Activated naive CD4-positive, alpha-beta T cell treated with anti-CD3 and anti-CD28 coated beads, Interleukin-2, amount 50 U/mL, for 72 hours (primary cell): ENCODE measurements at places on chromosomes 1 and 21.

DNA sequence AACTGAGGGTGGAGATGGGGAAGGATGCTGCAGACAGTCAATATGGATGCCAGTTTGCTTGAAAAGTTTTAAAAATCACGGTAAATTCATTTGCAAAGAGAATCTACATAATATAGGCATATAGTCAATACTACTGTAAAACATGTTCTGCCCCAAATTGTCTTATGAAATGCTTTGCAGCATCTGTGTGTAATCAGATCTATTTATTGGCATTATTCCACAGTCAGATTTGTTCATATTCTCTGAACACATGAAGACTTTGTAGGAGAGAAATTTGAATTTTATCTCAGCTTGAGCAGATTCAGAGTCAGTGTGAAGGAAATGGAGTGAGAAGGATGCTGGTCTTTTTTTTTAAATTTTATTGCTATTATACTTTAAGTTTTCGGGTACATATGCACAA, 88.5 kb downstream of the PLPPR4 start:
- DNase-seq = no peak

DNA sequence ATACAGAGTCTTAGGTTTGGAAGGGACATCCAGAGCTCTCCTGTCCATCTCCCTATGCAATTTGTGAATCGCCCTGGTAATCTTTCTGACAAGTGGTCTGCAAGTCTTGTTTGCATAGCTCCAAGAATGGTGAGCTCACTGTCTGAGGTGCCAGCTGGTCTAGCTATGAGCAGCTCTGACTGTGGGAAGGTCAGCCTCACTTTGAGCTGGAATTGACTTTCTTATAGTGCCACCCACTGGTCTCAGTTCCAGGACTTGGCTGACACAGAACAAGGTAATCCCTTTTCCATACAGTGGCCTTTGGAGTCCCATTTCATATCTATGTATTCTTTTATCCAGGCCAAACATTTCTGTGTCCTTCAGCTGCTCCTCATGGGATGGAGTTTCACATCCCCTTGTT, 95.6 kb upstream of the C8B start:
- no peak for DNase-seq

DNA sequence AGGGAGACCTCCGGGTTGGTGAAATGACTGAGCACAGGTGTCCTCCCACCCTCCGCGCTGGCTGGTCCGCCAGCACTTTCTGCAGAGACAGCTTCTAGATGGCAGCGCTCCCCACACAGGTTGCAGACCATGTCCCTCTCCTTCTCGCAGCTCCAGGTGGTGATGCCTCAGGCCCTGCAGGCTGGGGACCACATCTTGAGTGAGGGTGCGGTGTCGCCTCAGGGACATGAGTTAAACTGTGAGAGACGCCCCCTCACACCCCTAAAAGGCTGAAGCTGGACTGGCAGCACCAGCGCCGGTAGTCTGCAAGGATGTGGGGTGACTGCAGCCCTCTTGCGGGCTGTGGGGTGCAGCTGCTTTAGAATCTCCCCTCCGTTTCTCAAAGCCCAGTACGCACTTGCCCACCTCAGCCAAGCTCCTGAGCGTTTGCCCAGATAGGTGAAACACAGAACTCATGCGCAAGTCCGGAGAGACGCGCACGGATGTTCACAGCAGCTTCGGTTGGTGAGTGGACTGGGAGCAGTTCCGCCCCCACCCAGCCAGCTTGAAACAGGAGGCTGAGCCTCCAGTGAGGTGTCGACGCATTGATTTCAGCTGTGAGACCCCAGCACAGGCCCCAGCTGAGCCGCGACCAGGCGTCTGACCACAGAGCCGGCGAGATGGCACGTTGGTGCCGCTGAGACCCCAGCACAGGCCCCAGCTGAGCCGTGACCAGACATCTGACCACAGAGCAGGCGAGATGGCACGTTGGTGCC, 28.6 kb downstream of the COL6A1 start:
- no peak for DNase-seq

DNA sequence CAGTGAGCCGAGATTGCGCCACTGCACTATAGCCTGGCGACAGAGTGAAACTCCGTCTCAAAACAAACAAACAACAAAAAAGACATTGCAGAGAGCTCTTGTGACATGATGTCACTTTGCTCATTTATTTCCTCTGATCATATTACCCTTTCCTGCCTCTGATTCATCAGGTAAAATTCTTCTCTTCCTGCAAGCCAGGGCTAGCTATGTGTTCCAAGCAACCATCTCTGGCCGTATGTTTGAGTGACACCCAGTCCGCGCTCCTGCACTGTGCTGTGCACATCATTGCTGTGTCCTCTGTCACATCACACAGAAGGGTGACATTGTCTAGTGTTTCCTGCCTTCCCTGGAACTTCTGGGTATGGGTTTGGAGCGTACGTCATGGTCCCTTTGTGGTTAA, 251.3 kb downstream of the PCP4 start:
- no peak for DNase-seq

DNA sequence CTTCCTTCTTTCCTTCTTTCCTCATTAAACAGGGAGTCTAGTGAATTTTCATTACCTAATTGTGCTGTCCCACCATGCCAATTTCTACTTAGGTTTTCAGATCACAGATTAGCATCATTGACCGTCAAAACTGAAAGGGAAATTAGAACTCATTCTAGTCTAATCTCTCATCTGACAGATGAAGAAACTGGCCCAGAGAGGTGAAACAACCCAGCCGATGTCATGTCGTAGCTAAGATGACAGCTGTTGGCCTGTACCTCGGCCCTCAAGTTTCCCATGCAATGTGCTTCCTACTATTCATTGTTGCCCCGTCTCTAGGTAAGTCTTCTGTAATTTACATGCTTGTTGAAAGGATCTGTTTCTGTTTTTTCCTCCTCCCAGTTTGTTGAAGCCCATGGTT, 128.2 kb upstream of the KIAA0040 start:
- DNase-seq = no peak

DNA sequence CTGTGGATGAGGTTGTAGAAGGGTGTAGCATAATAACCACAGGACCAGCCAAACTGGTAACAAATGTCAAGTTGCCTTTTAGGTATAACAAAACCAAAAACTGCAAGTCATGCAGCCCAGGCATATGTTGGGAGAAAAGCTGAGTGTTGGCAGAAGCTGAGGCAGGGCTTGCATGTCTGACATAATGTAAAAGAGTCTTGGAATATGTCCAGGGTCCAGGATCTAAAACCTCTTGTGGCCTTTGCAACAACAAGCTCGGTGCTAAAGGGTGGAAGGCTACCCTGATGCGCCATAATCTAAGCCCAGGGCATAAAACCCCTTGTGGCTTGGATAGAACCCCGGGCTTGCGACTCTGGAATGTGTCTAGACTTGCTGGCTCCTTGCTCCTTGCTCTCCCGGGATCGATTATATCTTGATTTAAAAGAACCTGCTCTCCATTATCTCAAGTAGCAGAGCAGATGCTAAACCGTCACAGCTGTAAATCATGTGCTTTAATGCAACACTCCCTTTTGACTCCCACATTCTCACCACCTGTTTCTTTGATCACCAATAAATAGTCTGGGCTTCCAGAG, 26.5 kb upstream of the SLC35A3 start:
- no peak for DNase-seq

- DNase-seq = no peak
Observed at GRCh38 chr21:32253215-32253641, 25.6 kb downstream of the MIS18A start.

DNA sequence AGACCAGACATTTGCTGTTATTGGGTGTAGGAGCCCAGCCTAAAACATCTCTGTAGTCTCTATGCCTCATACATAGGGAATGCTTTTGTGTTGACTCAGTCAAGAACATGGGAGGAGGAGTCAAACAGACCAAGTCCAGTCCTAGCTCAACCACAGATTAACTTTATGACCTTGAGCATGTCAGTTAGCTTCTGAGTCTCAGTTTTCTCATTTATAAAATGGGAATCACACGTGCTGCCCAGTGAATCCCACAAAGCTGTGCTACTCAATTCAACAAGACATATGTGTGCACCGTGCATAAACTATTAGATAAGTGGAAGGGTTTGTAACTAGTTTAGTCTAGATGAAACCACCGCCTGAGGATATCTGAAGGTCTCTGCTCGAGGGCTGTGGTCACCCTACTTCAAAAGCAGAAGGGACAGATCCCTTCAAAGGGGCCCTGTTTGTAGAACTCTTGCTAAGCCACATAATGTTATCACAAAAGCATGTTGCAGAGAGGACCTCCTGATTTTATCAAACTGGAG, 109.5 kb upstream of the NFIA start:
- no peak for DNase-seq

DNA sequence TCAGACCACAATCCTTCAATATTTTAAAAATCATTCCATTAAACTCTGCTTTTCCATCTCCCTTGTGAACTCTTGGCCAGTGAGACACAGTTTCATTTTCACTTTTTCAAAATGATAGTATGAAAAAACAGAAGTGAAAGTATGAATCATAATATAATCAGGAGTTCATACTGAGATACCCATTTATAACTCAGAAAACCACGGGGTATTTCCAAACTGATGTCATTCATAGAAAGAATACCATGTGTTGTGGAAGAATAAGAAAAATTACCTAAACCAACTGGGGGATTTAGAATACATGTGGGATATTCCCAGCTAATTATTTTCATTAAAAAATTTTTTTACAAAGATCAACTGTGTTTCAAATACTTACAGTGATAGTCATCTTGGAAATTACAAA, 149.9 kb downstream of the MRPL39 start:
- DNase-seq = no peak

DNA sequence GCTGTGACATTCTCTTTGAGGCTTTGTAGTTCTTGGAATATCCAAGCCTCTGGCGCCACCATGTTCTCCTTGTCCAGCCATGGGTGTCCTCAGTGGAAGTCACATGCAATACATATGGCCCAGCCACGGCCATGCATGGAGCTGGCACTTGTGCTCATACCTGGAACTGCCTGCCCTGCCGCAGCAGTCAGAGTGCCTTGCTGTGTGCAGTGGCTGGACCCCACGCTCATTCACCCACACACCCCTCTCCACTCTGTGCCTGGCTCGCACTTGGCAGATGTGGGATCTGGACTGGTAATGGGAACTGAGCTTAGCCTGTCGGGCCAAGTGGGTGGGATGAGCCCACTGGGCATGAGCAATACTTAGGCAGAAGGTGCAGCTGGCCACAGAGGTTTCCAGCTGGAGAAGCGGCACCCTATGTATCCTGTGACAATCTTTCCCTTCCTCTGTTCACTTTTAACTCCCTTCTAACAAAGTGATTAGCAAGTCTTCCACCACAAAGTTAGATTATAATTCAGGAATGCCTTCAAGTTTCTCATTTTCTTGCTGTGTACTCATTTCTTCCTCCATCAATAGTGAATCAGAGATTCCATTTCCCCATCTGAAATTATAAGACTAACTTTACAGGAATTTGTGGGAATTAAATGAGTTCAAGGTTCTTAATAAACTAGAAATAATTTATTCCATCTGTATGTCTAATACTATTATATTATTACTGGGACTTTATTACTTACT, 351.6 kb upstream of the NCAM2 start:
- no peak for DNase-seq

DNA sequence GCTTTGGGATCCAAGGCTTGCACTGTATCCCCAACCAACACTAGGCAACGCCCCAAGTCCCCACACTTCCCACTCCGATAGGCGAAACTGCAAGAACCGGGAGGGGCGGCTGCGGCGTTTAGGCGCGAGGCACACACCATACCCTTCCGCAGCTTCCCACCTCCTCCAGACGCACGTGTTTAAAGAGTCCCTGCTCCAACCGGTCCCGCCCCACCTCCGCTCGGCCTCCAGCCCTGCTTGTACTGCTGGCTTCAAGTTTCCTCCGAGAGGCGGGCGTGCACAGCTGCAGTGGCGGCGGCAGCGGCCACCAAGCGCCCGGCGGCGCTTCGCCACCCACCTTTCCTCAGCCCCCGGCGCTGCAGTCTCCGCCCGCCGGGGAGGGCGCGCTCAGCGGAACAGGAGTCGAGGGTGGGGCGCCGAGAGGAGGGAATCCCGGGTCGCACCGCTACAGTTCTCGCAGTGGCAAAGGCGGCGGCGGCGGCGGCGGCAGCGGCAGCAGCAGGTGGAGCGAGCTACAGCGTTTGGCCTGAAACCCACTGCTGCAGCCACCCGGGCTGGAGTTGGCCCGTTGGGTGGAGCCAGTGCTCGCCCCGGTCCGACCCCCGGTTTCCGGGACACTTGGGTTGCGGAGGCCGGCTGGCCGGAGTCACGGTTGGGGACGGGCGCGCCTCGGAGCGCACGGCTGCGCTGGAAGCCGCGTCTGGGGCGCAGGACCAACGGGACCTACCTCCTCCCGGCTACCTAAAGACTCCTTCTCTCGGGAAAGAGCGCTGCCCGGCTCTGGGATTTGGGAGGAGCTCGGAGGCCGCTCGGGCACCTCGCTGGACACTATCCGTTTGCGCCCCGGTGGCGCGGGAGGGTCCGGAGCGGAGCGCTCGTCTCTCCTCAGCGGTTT, at the start of gene CNIH3:
Gene CNIH3 (plus strand): TSS at position 457 of the 895 bp plus-strand sequence. CDS start 858 bp downstream, outside the sequence.
- no peak for DNase-seq

DNA sequence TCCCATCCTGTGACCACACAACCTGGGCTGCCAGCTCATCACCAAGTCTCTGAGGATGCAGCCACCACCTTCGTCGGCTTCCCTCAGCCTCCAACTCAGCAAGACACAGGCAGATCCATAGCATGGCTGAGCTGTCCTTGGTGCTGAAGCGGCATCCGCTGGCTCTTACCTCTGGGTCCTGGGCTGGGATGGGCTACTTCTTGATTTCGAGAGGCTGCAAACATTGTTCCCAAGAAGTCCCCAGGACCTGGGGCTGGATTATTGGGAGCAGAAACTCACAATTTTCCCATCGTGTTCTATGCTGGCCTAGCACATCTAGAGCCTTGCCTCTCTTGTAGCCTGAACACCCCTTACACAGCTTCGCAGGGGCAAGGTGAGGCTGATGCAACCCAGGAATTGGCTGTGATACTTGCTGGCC, 24.9 kb upstream of the C1QA start:
- DNase-seq = peak; percentile 22

DNA sequence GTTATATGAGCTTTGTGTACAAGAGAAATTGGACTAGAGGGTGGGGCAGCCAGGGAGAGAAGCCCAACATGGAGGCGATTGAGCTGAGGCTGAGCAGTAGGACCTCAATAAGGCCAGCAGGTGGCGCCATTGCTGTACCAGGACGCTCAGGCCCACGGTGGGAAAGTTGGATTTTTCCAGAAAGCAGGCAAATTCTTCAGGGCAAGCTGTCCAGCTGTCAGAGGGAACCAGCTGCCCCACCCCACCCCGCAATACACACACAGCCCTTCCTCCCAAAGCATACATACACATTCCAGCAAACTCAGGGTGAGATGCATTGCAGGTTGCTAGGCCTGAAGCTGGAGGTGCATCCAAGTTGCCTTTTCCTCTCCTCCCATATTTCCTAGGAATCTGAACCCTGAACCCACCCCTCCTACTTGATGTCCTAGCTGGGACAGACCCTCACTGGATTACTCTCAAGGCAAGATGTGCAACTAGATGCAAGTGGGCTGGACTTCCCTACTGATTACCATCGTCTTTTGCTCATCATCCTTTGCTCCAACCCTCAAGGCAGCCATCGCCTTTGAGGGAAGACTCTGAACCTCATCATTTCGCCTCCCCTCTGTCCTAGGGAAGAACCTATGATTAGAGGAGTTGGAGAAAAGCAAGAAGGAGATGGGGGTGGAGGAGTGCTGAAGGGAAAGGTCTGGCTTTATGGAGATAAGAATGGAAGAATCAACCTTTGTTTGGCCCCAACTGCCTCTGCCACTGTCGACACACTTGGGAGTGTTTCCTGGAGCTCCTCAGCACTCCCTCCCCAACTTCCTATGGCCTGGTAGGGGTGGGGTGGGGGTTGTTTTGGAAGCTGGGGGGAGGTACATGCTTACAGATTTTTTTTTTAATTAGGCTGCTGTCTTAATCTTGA, 25.5 kb downstream of the CD34 start:
- DNase-seq = peak; percentile 75
